NCI-H1048 (cell line): ENCODE measurements at places on chromosomes 11 and 22.

- DNase-seq, result no peak
Measured at GRCh38 chr11:75456596-75457183, 23.7 kb upstream of the KLHL35 start.

- no peak for DNase-seq
Measured at GRCh38 chr11:90847268-90847886, 624.5 kb upstream of the CHORDC1 start.

DNA sequence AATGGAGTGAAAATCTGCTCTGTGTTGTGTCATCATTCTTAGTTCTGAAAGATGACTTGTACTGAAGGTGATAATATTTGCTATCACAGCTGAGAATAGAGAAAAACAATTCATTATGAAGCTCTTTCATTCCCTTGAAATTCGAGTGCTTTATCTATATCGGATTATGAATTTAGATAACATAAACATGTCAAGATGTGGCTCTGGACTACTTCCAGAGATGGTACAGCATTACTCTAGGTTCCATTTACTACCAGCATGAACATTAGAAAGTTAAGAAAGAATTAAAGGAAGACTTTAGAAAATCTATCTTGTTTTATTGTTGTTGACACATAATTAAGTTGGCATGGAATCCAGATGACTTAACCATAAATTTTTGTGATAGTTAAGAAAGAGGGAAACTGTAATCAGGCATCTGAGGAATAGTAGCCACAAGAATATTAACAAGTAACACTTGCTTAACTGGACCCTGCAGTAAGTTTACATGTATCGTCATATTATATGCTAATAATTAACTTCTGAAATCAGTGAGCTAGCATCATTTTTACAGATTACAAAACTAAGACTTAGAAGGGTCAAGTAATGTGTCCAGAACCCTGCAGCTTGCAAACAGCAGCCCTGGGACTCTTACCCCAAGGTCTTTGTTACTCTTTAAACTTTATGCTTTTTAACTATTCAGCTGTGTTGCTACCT lies 182.6 kb downstream of the DDX10 start:
- no peak for DNase-seq

DNA sequence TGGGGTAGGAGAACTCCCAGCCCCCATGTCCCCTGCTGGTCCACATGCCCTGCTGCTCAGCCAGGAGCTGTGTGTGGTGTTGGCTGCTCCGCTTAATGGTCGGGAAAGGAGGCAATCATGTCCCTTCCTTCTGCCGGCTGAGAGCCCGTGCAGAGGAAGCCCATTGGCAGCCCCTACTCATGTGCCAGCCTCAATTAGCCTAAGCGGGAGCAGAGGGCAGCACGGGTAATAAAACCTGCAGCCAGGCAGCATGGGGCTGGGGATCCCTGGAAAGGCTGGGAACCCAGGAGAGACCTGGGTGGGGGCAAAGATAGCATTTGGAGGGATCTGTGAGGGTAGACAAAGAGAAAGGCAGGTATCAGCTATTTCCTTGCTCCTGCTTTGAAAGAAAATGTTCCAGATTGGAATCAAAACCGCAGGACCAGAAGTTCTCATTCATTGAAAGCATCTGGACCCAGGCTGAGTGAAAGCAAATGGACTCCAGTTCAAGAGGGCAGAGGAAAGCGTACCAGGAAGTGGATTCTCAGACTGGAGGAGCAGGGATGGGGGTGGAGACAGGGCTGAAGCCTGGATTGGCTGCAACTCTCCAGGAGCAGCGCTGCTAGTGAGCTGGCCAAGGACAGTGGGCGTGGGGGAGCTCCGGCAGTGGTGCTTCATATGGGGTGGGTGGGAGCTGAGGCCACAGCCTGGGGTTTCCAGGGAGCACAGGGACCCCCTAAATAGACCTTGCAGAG lies 103.4 kb upstream of the NECTIN1 start:
- DNase-seq, result no peak

DNA sequence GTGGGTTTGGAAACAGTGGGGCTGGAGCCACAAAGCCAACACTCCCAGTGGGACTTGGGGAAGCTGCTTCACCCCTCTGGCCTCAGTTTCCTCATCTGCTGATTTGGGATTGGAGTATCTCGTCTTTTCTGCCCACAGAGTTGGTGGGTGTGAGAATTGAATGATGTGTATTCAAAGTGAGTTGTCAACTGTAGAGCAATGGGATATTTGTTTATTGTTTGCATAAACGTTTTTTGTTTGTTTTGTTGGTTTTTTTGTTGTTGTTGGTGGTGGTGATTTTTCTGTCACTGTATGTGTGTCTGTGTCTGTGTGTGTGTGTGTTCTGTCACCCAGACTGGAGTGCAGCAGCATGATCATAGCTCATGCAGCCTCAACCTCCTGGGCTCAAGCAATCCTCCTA lies 542.0 kb downstream of the MIAT start:
- DNase-seq, result no peak

DNA sequence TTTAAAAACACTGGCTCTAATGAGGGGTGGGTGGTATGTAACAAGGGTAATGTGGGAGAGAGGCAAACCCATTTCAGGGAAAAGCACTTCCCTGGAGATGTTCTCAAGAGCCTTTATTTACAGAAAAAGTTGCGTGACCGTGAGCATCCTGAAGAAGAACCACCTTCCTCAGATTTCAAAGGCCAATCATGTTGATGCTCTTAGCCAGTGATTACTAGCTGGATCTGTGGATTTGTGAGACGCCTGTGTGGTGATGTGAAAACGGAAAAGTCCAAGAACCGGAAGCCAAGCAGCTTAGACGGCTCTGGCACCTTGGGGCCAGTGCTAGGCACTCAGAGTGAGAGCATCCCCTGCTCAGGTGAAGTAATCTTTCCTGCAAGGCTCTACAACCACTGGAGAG lies 12.6 kb upstream of the UBASH3B start:
- no peak for DNase-seq

DNA sequence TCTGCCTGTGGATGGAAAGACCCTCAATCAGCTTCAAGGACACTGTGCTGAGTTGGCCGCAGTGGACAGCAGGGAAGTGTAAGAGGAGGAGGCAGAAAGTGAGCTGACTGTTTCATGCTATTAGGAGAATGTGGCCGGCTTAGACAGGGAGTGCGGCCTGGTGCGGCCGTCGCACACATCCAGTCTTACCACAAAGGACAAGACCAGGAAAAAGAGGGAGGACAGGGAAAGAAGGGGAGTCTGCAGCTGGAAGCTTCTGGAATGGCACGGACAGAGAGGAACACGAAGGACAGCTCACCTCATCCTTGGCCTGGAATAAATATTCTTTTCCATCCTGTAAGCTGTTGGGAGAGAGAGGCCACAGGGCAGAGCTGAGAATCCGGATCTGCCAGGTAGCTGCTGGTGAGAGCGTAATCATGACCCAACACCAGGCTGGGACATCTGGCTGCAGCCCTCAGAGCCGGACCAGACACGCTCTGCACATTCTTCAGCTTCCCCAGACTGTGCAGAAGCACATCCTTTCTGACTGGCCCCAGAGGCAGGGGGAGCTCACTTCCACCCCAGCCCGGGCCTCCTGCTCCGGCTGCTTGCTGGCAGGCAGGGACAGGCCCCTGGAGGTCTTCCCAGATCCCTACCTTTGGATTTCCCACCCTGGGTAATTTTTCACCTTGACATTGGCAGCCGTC lies 8.6 kb upstream of the RBM4B start:
- no peak for DNase-seq

DNA sequence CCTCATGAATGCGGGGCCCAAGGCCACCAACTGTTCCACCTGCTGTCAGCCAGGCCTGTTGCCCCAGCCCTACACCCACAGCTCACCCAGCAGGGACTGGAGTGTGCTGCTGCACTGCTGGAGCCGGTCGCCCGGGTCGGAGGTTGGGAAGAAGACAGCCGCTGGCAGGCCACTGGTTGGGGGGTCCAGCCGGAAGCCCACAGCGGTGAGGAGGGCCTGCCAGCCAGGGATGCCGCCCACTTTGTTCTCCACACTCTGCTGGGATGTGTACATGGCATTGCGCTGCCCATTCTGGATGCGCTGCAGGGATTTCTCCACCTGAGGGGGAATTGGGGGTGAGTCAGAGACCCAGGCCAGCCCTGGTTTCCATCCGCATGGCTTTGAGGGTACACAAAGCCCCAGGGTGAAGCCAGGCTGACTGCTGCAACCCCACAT lies 74.2 kb upstream of the PITPNB start:
- no peak for DNase-seq
